Stimulated activated CD8-positive, alpha-beta memory T cell treated with anti-CD3 and anti-CD28 coated beads, Interleukin-4, amount 100 ng/mL, for 48 hours (primary cell): ENCODE measurements at places on chromosomes 5 and 9.

DNA sequence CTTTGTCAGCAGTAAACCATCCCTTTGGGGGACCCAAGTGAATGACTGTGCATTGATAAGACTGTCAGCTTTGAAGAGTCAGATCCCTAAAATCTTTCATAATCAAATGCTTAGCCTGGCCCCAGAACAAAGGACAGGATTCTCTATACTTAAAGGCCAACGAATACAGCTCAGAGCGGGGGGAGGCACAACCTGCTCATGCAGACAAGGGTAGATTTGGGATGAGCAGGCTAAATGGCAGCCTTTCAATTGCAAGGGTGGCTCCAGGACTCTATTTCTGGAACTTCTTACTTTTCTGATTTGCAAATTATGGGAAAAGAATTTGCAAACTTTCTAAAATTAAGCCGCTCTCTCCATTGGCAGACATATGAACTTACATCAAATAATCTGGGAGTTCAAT lies 66.4 kb downstream of the ELL2 start:
- no peak for DNase-seq

GRCh38 chr9:124795881-124796431 lies 19.0 kb downstream of the OLFML2A start:
- no peak for DNase-seq

DNA sequence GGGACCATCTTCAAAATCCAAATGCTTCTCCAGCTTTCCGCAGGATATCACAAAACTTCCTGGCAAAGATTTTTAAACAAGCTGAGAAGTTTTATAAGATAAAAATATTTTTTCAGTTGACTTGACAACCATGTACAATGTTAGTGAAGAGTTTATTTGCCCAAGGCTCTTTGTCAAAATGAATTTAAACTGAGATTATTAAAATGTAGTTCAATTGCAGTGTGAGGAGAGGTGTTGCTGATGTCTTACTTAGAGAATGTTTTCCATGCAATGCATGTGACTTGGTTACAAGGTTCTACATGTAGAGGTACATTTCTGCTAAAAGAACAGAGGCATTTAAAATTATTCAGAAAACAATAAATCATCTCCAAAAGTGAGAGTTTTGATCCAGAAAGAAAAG lies 131.4 kb upstream of the MINAR2 start:
- DNase-seq: no peak

DNA sequence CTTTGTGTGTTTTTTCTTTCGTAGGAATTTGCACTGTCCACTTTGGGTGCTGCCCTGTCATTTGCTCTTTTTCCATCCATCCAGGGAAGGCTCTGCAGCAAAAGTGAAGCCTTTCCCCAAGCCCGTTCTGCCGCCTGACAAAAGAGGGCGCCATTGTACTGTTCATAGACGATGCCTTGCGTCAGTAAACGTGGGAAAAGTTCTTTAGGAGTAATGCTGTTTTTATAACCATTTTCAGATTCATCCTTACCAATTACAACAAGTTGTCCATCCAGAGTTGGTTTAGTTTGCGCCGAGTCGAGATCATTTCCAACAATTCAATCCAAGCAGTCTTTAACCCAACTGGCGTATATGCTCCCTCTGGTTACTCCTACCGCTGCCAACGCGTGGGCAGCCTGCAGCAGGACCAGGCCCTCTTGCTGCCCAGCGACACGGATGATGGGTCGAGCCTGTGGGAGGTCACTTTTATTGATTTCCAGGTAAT lies 34.3 kb upstream of the RPS23 start:
- DNase-seq: peak; percentile 67

DNA sequence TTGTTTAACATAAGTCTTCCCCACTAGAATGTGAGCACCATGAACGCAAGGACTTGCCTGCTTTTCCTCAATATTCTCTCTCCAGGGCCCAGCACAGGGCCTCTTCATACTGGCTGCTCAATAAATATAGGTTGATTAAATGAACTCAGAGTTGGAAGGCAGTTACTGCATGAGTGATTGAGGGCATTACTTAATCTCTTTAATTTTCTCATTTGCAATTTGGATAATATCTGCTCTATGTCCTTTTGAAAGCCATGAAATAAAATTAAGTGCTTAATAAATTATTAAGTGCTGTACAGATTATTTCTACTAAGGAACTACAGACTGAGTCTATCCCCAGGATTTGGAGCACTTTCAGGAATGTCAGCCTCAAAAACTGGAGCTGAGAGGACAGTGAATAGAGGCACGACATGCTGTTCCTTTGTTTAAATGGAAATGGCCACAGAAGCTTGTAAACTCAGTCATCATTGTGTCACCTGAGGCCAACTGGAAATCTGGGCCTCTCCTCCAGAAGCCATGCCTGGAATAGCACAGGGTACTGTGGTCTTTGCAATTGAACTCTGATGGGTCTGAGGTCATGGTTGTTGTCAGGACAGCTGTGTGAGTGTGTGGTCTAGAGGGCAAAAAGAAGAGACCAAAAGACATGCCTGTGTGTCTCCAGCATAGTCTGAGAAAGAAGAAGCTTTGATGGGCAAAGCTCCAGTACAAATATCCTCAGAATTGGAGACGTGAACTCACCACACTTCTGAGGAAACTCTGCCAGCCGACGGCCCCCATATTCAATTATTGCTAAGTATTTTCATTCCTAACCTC lies 86.1 kb downstream of the SH3TC2 start:
- no peak for DNase-seq

DNA sequence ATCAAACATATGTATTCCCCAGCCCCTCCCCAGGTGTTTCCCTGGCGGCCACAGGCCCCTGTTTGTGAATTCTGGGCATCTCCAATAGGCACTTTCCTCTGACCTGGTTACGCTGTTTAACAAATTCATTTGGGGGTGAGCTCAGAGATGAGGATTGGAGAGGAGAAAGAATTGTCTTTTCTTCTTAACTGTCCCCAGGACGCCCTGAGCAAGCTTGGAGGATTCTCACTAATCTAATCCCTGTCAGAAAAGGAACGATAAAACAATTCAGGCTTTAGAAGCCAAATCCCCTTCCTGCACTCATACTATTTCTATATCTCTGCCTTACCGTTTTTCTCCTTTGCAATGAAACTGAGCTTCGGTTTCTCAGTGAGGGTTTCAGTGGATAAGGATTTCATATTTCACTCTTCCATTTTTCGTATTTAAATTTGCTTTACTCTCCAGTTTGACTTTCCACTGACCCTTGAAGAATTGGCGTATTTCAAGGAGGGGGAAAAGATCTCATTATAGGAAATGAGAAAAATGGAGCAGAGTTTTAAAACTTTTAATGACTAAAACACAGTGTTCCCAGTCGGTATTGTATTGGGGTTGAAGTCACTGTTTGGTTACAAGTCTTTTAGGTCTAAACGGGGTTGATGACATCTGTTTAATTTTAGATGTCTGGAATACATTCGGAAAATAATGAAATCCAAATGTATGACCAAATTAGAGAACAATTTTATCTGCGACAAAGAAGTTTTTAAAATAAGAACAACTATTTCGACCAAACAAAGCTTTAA lies 180.1 kb downstream of the MACROH2A1 start:
- DNase-seq: no peak

GRCh38 chr5:125499636-125500332 lies 753.3 kb upstream of the ZNF608 start:
- no peak for DNase-seq

GRCh38 chr5:13992795-13993194 lies 48.3 kb upstream of the DNAH5 start:
- DNase-seq: no peak

DNA sequence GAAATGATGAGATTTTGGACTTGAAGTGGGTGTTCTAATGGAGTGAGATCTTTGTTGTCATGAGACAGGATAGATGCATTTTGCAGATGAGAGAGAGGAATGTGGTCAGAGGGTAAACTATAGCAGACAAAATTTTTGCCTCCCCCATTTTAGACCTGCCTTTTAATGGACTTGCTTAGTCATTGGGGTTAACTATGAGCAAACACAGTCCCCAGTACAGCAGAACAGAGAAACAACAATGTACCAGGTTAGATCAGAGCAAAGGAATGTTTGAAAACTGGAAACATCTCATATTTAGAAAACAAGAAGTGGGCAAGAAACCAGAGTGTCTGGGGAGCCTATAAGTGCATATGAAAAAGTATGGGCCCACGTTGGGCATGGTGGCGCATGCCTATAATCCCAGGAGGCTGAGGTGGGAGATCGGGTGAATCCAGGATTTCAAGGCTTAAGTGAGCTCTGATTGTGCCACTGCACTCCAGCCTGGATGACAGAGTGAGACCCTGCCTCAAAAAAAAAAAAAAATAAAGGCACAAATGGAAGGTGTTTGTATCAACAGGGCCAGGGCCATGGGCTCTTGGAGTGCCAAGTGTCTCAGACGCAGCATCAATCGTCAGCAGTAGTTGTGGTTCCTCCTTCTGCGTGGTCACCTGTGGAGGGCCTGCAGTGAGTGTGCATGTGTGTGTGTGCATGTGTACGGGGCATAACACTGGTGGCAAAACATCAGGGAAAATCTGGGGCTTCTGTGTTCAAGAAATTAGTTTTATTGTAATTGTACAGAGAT lies 214.4 kb upstream of the S1PR3 start:
- DNase-seq: no peak

DNA sequence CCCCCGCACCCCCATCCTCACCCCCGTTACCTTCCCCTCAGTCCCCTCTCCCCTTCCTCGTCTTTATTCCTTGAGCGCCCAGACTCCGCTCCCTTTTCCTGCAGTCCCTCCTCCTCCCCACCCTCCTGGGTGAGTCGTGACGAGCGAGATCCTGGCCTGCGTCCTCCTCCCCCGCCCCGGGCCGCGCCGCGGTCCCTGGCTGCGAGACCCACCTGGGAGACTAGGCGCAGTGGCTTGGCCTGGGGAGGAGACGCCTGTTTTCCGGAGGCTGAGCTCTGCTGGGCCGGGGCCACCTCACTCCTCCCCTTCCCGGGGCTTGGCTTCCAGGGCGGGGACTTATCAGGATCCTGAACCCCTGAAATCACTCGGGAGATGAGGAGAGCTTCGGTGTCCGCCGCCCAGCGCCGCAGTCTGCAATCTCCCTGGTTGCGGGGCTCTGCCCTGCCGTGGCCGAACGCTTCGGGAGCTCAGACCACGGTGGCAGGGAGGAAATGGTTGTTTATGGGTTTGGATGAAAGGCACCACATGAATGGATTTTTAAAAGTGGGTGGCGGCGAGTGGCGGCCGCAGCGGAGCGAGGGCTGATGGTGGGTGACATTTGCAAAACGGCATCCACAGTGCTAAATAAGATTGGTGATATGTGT lies 984 bp downstream of the STXBP1 start:
- DNase-seq: peak; percentile 58

DNA sequence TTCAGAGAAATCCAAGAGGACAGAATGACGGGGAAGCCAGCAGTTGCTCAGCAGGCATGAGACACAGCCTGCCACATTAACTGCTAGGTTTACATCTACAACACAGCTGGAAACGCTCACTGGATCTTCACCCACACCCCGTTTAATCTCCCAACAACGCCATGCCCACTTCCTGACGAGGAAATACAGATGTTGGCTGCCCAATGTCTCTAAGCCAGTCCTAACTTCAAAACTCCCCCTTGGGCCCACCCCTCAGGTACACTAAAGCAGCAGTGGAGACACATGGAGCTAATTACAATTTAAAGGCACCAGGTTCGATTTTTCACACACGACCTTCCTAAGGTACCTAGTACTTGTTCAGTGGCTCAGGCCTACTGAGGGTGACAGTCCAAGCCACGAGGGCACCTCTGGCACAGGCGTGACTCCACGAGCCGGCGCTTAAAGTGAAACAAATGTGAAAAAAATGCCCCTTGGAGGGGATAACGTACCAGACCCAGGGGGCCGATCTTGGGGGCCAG lies 904 bp downstream of the RPL12 start:
- DNase-seq: no peak

DNA sequence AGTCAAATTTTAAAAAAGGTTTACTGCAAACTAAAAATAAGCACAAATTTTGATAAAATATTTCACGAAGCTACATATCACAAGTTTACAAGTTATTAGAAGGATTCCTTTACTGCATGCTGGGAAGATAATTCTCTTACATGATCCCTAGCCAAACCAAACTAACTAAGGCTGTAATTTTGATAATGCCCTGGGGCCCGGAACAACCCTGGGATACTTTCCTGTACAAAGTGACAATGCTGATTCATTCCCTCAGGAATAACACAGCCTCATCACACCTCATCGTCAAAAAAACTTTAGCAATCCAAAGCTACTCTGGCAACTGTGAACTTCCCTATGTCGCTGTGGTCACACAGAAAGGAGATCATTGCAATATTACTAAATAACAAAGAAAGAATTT lies 402.9 kb downstream of the RAB3C start:
- no peak for DNase-seq

GRCh38 chr5:78795757-78796156 lies 147.2 kb upstream of the LHFPL2 start:
- DNase-seq: no peak

DNA sequence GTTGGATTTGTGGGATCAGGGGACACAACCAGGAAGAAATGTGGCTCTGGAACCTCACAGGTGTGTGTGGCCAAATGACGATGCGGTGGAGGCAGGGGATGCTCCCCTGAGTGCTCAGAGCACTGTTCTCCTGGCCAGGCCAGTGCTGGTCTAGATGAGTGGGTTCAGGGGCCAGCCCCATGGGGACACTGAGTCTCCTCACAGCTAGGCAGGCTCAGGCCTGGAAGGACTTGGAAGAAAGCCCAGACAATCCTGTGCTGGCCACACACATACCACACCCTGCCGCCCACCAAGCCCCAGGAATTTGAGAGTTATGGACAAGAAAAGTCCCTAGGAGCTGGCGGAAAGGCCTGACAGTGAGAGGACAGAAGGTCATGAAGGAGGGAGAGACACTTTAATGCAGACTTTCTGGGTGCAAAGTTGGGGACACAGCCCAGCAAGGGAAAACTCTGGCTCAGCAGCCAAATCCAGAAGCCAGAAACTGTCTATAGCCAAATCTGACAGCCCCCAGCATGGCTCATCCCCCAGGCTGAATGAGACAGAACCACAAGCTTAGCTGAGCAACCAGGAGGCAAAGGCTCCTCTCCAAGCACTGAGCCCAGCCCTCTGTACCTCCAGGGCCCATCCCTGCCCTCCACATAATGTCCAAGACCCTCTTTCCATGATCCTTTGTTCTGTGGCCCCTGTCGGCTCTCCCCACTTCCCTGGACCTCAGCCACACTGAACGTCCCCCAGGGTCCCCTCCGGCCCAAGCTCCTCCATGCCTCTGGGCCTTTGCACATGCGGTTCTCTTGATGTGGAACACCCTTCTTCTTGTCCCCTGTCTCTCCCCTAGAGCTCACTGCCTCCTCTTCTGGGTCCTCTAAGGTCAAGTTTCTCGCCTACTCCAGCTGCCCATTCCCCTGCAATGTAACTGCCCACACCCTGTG lies 22.4 kb downstream of the LHX6 start:
- DNase-seq: no peak

- DNase-seq: no peak
Measured at GRCh38 chr5:12292610-12293204, 388.5 kb upstream of the CTNND2 start.
